ENCODE measurements at places on chromosomes 2 and 18.

DNA sequence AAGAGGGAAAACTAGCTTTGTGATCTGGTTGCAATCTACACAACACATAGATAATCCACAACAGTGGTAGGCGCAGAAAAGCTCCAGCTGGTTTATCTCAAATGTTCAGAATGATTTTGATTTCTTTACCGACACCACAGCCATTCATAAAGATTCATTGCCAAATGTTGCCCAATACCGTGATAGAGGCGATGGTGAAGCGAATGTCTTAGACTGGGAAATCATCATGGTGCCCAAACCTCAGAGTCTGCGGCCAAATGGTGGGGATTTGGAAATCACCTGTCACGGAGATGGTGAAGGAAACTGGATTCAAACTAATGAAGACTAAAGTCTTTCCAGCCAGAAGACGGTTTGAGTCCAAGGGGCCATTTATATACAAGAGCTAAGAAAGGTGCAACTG lies 48.5 kb upstream of the CCDC150 start:
- no peak for DNase-seq

GRCh38 chr2:124320051-124320688 lies 295.1 kb downstream of the CNTNAP5 start:
- no peak for DNase-seq

DNA sequence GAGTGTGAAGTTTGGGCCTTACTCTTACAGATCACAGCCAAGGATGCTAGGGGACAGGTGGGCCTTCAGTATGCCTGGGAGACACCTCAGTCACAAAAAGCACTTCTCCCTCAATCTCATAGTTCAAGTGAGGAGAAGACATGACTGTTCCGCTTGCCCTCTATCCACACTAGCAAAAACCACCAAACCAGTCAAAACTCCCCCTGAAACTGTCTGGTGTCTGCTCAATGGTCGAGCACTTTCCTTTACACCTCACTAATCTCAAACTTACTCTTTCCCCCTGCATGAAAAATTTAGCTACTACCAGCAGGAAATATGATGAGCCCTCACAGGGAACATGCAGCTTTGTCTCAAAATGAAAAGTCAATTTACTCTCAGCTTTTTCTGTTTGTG lies 232.2 kb downstream of the TRIB2 start:
- DNase-seq: no peak

DNA sequence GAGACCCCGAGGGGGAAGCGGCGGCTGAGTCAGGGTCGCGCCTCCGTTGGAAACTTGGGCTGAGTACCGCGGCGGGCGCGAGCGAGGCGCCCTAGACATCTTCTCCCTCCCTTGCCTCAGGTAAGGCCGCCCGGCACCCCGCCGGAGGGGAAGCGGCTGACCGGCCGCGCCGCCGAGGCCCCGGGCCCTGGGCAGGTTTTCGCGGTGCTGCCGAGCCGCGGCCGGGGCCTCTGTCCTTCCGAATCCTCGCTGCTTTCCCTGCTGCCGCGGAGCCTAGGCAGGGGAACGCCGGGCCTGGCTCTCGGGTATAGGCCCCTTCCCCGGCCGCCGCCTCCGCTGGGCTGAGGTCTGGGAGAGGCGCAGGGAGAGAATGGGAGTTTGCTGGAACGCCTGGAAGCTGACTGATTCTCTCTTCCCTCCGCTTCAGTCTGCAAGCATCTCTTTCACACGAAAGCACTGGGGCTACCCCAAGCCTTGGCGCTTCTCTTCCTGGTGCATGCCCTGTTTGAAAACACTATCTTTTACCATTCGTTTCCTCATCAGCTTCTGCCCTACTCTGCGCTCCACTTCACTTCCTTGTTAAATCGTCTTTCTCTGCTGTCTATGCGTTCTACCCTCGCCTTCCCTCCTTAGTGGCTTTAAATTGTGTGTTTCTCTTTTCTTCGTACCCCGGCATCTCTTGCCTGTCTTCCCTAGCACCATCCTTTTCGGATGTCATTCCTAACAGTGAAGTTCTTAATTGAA lies 652 bp downstream of the PPM1B start:
- no peak for DNase-seq

DNA sequence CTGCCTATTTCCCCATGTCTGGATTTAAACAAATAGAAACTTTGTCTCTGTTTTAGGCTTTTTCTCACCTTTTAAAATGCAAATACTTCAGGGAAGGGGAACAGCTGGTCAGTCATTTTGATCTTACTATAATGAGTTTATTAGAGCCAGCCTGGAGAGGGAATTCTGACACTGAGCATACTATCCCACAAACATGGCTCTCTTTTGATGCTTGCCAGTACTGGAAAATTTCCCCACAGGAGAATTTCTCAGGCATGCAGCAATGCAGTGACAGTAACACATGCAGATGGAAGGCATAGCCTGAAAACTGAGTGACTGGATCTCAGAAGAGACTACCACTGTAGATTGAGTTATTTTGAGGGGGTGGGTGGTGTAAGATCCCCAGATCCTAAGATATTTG lies 974.3 kb upstream of the CELF4 start:
- DNase-seq: no peak

DNA sequence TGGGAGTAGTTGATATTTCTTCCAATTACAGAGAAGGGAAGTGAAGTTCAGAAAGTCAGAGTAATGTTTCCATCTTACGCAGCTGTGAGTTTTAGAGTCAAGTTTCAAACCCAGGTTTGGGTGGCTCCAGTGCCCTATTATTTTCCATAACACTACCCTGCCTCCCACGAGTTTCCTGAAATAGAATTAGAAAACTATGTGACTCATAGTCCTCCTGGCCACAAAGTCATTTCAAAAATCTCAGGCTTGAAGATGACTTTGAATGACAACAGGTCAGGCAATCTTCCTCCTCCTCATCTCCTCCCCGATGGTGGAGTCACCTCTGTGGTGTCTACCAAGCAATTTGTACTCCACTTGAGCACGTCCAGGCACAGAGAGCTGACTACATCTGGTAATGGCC lies 212.3 kb upstream of the TRIB2 start:
- no peak for DNase-seq

DNA sequence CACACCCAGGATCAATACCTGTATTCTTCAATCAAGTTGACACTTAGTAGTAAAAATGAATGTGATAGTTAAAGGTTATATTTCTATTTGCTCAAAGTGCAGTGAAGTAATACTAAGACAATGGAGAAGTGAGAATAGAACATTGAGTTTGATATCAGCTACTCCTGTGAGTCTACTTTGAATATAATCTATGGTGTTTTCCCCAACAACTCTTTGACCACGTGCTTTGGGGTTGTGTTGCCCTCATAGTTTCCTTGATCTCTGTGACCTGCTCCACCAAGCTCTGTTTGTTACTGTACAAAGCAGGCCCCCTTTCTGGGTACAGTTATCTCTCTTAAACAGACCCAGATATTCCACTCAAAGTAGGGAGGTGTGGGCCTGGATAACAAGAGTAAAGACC lies 222.9 kb downstream of the GALR1 start:
- no peak for DNase-seq

GRCh38 chr2:100208141-100208770 lies 65.9 kb upstream of the AFF3 start:
- DNase-seq: no peak

- no peak for DNase-seq
These were observed 215.3 kb upstream of the GULP1 start for GRCh38 chr2:188076149-188077056.

- DNase-seq: no peak
These were observed 50.1 kb downstream of the MBP start for GRCh38 chr18:77082316-77082955.

GRCh38 chr2:157468931-157469708 lies 25.2 kb upstream of the CYTIP start:
- DNase-seq: no peak

GRCh38 chr2:127041259-127041970 lies 65.5 kb downstream of the BIN1 start:
- no peak for DNase-seq

- no peak for DNase-seq
These were observed 806.4 kb upstream of the FANCL start for GRCh38 chr2:59047373-59047995.

DNA sequence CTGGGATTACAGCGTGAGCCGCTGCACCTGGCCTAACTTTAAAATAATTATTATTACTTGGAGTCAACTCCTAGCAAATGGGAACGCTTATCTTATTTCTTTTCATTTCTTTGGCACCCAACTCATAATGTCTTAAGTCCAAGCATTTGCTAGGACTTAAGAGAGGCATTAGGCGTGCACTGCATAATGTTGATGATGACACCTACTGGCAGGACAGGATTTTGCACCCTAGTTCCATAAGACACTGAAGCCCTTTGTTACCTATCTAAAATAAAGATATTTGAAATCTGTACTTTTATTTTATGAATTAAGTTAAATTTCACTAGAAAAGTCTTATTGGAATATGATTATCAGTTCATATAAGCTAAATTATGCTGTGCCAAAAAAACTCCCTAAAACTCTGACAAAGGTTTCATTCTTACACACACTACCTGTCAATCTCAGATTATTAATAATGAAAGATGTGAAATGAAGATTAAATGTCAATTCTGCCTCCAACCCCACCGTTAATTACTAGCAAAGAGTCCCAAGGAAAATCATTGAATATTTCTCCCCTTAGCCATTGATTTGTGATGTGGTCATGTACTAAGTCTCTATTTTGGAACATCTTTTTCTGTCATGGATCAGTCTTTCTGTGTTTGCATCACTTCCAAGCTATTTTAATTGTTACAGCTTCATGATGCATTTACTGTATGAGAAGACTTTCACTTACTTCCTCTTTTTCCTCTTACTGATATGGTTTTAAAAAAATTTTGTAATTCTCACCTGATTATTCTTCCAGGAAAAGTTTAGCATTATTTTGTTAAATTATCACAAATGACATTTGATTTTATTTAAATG lies 12.7 kb upstream of the CDH2 start:
- DNase-seq: peak; percentile 54

DNA sequence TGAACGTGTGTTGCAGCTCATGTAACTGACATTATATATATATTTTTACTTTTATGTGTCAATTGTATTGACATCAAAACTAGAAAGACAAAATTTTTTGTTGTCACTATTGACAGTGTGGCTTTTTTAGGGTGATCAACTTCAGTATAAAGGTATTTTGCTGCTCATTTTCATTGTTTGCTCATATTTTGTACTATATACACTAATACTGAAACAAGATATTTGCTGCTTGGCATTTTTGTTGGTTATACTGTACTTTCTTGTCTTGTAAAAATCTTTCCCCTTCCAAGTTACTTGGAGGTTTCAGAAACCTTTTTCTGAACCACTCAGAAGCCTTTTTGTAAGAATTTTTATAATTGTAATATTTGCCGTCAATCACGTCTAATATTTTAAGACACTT lies 16.5 kb downstream of the AFTPH start:
- DNase-seq: no peak

GRCh38 chr2:238462782-238463396 lies 36.2 kb downstream of the ASB1 start:
- peak; percentile 27 for DNase-seq
